ENCODE measurements at places on chromosomes 2 and 18.
A peak's percentile ranks its signal among the peaks of the same experiment; 100 is the strongest.

GRCh38 chr2:226187616-226188015 lies 612.0 kb downstream of the IRS1 start:
- DNase-seq, result no peak

GRCh38 chr2:143357966-143358365 lies 228.7 kb downstream of the ARHGAP15 start:
- no peak for DNase-seq

GRCh38 chr18:49030692-49031443 lies 80.1 kb upstream of the SMAD7 start:
- no peak for DNase-seq

DNA sequence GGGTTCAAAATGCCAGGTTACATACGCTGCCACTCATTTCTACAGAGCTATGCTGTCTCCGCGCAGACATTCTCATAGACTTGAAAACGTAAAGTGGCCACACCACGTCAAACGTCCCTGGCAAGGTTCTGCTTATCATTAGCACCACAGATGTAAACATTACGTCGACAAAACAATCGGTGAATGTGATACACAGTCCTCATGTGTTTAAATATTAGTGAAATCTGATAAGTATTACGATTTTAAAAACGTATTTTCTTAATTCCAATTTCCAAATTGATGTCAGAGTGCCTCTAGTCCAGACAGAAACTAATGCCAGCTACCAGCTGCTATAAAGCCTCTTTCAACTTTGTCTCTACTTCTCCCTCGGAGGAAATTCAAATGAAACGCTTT lies 1.2 kb downstream of the STK17B start:
- peak; percentile 73 for DNase-seq

GRCh38 chr18:28995319-28995718 lies 818.4 kb upstream of the CDH2 start:
- no peak for DNase-seq

GRCh38 chr2:232444409-232445148 lies 11.4 kb upstream of the ALPI start:
- peak; percentile 72 for DNase-seq

- DNase-seq, result peak; percentile 47
These were observed 97.1 kb upstream of the RMDN2 start for GRCh38 chr2:37827911-37828511.

- peak; percentile 6 for DNase-seq
These were observed 154.1 kb upstream of the HS6ST1 start for GRCh38 chr2:128472789-128473174.

Data from inflammatory macrophage (primary cell).